ENCODE measurements at places on chromosomes 7 and 10.

DNA sequence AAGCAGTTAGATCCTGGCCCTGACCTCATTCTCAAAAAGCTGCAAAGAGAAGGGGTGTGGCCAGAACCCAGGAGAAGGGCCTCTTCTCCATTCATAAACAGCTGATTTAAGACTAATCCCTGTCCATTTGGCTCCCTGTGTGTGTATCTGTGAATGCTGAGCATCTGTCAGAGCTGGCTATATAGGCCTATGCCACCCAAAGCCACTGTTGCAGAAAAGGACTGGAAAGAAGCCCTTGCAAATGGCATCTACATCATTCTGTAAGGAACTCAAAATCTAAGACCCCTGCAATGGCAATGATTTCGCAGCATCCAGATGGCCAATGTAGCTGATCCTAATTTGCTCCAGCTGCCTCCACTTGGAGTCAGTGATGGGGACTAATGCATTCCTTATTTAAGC is 384.5 kb downstream of the KCNMA1 start:
- DNase-seq, result no peak

- DNase-seq, result peak; percentile 4
Observed at GRCh38 chr10:92290076-92290836, 622 bp downstream of the CPEB3 start.

DNA sequence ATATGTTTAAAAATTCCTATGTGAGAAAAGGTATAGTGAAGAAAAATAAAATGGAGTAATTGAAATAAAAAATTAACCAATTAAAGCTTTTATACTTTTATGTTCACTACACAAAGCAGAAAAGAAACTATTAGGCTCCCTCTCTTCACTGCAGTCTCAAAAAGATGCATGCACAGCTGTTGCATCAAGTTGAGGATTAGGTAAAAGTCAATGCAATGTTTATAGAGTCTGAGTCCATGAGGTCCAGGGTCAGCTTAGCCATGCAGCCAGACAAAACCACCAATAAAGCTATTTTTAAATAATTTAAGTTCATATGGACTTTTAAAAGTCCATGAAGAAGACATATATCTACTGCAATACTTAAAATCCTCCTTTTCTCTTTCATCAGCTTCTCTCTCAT is 31.1 kb upstream of the ING3 start:
- no peak for DNase-seq

- no peak for DNase-seq
Observed at GRCh38 chr10:14742815-14743214, 31.9 kb downstream of the FAM107B start.

- no peak for DNase-seq
Observed at GRCh38 chr10:17115683-17116082, 13.9 kb downstream of the CUBN start.

- DNase-seq, result no peak
Observed at GRCh38 chr10:114064151-114065048, 20.7 kb downstream of the ADRB1 start.

All from fibroblast of the conjunctiva (primary cell).